ENCODE measurements at places on chromosomes 4 and X.

GRCh38 chrX:150094996-150095395 lies 156.7 kb upstream of the EOLA2 start:
- DNase-seq: no peak

DNA sequence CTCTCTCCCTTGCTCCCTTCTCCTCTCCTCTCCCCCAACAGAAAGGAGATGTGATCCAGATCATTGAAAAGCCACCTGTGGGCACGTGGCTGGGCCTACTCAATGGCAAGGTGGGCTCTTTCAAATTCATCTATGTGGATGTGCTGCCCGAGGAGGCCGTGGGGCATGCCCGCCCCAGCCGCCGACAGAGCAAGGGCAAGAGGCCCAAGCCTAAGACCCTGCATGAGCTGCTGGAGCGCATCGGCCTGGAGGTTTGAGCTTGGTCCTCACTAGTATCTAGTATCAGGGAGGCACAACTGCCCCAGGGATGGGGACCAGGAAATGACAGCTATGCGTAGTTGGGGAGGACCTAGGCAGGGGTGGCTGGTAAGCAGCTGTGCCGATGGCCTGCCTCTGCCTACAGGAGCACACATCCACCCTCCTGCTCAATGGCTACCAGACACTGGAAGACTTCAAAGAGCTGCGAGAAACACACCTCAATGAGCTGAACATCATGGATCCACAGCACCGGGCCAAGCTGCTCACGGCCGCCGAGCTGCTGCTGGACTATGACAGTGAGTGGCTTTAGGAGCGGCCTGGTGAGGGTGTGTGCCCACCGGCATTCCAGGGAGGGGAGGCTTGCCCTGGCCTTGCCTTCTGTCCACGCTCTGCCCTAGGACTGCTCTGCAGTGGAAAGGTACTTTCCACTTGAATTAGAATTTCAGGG lies 13.0 kb downstream of the SASH3 start:
- DNase-seq: no peak

DNA sequence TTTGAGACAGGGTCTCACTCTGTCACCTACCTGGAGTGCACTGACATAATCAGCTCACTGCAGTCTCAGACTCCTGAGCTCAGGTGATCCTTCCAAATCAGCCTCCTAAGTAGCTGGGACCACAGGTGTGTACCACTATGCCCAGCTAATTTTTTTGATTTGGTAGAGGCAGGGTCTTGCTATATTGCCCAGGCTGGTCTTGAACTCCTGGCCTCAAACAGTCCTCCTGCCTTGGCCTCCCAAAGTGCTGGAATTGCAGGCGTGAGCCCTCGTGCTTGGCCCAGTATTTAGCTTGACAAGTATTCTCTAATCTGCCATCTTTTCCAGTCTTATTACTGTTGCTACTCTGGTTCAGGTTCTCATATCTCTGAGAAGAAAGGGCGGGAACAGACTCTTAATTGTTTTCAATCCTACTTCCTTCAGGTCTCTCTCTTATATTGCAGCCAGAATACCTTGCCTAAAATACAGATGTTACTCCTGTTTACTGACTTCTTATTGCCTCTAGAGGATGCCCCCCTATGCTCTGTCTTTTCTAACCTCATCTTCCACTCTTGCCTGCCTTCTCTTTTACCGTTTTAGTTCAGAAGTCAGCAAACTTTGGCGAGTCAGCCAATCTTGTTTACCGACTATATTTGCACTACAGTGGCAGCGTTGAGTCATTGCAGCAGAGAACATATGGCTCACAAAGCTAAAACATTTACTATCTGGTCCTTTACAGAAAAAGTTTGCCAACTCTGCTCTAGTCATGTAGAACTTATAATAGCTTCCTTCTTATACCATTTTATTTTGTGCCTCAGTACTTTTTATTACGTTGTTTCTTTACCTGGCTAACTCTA lies 19.0 kb downstream of the MRPL1 start:
- DNase-seq: no peak

- no peak for DNase-seq
Measured at GRCh38 chr4:141036786-141037185, 96.5 kb downstream of the RNF150 start.

DNA sequence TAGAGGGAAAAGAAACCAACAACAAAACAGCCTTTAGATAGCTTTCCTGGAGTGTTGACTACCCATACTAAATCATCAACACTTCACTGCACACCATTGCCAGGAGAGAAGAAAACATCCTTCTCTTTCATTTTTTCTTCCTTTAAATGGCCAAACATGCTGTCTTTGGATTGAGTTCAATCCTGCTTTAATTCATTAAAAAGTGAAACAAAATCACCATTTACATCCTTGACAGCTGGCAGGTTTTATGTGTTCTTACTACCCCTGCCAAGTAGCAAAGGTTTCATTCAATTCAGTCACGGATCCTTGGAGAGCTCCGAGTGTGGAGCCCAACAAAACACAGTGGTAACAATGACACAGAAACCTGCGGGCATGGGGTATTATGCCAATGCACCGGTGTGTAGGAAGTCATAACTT lies 568.3 kb downstream of the ANKRD50 start:
- peak; percentile 61 for DNase-seq

- no peak for DNase-seq
Measured at GRCh38 chr4:40572692-40573310, 56.9 kb downstream of the RBM47 start.

DNA sequence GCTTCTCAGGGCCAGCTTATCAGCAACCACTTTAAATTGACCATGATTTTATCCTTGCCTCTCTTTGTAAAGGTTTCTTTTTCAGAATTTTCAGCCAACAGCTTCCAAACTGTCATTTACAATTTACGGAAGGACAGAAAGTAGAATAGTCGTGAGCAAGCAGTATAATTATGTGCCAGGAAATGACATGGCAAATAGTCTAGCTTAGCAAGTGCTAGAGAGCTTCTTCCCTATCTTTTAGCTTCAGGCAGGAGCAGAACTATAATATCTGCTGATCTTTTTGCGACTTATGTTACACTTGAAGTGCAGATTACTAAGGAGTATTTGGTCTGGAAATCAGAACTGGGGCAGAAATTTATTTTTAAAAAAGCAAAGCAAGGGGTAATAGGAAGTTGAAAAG lies 123.0 kb upstream of the AP1S2 start:
- no peak for DNase-seq

DNA sequence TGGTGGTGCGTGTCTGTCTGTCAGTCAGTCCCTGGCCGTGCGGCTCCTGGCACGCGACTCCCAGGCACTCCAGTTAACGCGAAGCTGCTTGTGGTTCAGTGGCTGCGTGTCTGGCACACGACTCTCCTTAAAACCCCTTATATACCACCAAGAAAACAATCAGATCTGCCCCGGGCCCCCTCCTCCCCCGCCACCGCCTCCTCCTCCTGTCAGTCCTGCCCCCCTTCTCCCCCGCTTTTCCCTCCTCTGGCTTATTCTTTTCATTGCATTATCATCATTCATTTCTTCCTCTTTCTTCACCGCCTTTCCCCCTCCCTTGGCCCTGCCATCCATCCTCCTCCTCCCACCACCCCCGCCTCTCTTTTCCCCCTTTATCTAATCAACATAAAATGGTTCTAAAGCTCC lies at the start of gene NEUROG2:
TSS of gene NEUROG2 (minus strand) at position 115 of the 405 bp plus-strand sequence. CDS start 705 bp downstream, outside the sequence.
- DNase-seq: no peak

DNA sequence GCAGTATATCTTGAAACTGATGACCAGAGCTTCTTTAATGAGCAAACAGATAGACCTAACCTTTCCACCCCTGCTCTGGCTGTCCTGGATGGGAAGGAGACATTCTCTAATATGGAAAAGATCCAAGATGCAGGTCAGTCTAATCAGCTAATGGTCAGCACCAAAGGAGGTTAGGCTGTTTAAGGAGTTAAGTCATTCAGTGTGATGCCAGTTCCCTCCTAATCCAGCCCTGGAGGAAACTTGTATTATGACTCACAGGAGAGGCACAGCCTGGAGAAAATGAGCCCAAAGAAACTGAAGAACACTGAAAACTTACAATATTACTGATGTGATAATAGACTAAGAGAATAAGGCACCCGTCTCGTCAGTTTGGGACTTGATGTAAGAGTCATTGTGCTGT lies 323.0 kb downstream of the HNRNPD start:
- DNase-seq: no peak

- no peak for DNase-seq
Measured at GRCh38 chr4:121030711-121031110, 41.6 kb downstream of the NDNF start.

DNA sequence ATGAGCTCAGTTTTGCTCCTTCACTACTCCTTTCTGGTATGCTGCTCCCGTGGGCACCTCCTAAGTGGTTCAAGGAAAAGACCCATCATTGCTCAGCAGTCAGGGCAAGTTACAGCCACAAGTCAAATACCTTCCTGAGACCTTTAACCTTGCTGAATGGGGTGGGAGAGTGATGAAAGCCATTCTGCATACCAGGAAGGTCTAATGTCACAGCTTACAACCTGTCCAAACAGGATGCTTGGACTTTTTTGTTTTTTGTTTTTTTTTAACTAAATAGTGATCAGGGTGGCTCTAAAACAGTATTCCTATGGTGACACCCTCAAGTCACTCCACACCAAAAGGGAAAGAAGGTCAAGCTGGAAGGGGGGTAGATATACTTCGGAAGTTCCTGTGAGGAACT lies 93.1 kb downstream of the GPC3 start:
- no peak for DNase-seq

DNA sequence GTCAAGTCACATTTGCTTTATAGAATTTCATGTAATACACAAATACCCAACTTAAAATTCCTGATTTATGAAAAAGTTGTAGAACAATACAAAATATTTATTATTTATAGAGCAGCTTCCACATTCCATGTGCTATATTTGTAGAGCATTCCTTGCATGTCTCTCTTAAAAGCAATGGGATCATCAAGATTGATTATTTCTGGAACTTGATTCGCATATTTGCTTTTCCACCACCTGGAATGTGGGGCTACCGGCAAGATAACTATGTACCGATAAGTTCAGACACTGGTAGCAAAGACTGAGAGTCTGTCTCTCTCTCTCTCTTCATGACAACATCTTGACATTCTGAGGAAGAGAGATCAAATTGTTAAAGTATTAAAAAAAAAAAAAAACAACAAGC lies 59.3 kb downstream of the MAPK10 start:
- DNase-seq: no peak

GRCh38 chr4:81504112-81505003 lies 32.7 kb upstream of the RASGEF1B start:
- DNase-seq: no peak

- no peak for DNase-seq
Measured at GRCh38 chrX:21374163-21374993, at the start of gene CNKSR2. CNKSR2 (plus strand) TSS chrX:21374418; CDS start chrX:21374898, 480 bp downstream.

- DNase-seq: no peak
Measured at GRCh38 chr4:143393195-143393594, 56.5 kb downstream of the GAB1 start.

GRCh38 chr4:74555231-74555630 lies 110.3 kb downstream of the AREG start:
- peak; percentile 60 for DNase-seq

DNA sequence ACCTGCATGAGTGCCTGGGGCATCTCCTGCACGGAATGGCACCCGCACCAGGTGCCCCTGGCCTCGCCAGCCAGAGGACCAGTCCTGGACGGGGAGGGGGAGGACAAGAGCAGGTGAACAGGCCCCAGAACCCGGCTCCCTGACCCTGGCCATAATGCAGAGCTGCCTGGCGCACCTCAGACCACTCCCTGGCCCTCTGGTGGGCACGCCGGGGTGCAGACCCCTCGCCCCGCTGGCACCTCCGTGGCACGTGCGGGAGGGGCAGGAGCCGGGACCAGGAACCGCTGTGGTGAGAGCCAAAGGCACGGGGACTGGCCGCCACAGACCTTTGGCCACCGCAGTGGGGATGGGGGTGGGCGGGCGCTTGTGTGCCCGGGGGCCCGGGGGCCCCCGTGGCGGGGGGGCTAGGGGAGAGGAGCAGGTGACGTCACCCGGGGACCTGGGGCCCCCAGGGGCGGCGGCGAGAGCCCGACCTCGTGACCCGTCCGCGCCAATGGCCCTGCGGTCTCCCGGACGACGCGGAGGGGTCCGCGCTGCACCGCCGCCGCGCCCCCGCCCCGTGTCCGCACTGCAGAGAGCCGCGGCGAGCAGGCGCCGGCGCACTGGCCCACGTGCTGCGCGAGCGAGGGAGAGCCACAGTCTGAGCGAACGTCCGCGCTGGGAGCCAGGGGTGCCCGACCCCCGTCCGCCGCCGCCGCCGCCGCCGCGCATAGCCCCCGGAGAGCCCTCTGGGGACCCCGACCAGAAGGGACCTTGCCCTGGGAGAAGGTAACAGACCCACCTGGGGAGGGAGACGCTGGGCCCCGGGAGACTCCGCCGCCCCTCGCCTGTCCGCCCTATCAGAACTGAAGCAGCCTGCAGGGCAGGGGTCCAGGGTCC lies at the start of gene PNMA3:
TSS of gene PNMA3 (plus strand) at position 600 of the 879 bp plus-strand sequence. CDS start 586 bp downstream, outside the sequence.
- DNase-seq: no peak

GRCh38 chrX:140090800-140091124 lies 125.4 kb upstream of the CXorf66 start:
- DNase-seq: no peak

GRCh38 chr4:189202869-189203271 lies 737.8 kb upstream of the FRG1 start:
- no peak for DNase-seq

GRCh38 chr4:158496030-158496741 lies 25.5 kb upstream of the RXFP1 start:
- no peak for DNase-seq

DNA sequence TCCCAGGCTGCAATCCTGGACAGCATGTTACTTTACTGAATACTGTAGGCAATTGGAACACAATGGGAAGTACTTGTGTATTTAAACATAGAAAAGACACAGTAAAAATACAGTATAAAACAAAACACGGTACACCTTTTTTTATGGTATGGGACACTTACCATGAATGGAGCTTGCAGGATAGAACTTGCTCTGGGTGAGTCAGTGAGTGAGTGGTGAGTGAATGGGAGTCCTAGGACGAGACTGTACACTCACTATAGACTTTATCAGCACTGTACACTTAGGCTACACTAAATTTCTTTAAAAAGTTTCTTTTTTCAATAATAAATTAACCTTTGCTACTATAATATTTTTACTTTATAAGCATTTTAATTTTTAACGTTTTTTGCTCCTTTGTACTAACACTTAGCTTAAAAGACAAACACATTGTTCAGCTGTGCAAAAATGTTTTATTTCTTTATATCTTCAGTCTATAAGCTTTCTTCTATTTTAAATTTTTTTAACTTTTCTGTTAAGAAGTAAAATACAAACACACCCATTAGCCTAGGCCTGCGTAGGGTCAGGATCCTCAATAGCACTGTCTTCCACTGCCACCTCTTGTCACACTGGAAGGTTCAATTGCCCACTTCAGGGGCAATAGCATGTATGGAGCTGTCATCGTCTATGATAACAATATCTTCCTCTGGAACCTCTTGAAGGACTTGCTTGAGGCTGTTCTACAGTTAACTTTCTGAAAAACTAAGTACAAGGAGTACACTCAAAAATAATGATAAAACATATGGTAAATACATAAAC lies 293.5 kb upstream of the FSTL5 start:
- DNase-seq: no peak
